ENCODE measurements at places on chromosomes 1 and 21.
A peak's percentile ranks its signal among the peaks of the same experiment; 100 is the strongest.

DNA sequence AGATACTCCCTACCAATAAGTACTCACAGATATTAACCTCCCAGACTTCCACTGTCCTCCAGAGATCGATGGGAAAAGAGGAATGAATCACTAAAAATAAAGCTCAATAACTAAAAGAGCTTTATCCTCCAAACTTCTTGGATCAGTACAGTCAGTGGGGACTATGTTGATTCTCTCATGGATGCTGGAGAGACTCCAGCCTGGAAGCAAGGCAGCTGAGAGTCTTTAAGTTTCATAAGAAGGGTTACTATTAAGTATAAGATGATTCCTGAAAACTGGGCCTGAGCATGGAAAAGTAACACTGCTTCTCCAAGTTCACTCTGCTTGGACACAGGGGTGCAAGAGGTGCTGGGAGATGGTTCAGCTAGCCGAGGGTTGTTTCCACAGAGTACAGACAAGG, 6.2 kb upstream of the DDR2 start:
- no peak for DNase-seq

- no peak for DNase-seq
These were observed 647 bp downstream of the DESI2 start for GRCh38 chr1:244653439-244654107.

GRCh38 chr1:230647321-230647720, 5.0 kb downstream of the COG2 start:
- no peak for DNase-seq

GRCh38 chr1:33060579-33061083, 20.3 kb upstream of the AZIN2 start:
- DNase-seq = no peak

GRCh38 chr1:9270290-9270883, 22.3 kb upstream of the SPSB1 start:
- no peak for DNase-seq

GRCh38 chr1:1084372-1085170, 10.5 kb upstream of the RNF223 start:
- no peak for DNase-seq

- DNase-seq = no peak
These were observed 660 bp downstream of the MEGF6 start for GRCh38 chr1:3610527-3611169.

DNA sequence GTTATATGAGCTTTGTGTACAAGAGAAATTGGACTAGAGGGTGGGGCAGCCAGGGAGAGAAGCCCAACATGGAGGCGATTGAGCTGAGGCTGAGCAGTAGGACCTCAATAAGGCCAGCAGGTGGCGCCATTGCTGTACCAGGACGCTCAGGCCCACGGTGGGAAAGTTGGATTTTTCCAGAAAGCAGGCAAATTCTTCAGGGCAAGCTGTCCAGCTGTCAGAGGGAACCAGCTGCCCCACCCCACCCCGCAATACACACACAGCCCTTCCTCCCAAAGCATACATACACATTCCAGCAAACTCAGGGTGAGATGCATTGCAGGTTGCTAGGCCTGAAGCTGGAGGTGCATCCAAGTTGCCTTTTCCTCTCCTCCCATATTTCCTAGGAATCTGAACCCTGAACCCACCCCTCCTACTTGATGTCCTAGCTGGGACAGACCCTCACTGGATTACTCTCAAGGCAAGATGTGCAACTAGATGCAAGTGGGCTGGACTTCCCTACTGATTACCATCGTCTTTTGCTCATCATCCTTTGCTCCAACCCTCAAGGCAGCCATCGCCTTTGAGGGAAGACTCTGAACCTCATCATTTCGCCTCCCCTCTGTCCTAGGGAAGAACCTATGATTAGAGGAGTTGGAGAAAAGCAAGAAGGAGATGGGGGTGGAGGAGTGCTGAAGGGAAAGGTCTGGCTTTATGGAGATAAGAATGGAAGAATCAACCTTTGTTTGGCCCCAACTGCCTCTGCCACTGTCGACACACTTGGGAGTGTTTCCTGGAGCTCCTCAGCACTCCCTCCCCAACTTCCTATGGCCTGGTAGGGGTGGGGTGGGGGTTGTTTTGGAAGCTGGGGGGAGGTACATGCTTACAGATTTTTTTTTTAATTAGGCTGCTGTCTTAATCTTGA, 25.5 kb downstream of the CD34 start:
- DNase-seq = peak; percentile 71

Measured in stimulated activated CD4-positive, alpha-beta T cell treated with anti-CD3 and anti-CD28 coated beads, Interleukin-2, amount 100 ng/mL, for 48 hours (primary cell).